ENCODE measurements at places on chromosomes 12 and 14.

- peak; percentile 4 for DNase-seq
These were observed 337.5 kb downstream of the FLRT2 start for GRCh38 chr14:85867450-85867849.

DNA sequence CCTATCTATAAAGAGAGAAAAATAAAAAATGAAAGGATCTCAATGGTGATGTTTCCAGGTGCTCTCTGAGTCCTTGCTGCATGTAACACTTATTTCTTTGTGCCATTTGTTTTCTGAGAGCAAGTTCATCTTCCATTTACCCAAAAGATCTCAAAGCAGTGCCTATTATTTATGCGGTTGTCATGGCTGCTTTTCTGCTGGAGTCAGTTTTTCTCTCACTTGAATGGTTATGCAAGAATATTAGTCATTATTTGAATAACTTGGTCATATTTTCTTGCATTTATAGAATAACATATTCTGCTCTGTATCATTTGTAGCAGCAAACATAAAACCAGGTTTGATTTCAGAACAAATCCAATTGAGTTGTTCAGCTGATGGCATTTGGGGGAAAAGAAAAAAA is 141.8 kb upstream of the G2E3 start:
- no peak for DNase-seq

GRCh38 chr12:67893022-67893580 is 96.1 kb upstream of the IFNG-AS1 start:
- no peak for DNase-seq

DNA sequence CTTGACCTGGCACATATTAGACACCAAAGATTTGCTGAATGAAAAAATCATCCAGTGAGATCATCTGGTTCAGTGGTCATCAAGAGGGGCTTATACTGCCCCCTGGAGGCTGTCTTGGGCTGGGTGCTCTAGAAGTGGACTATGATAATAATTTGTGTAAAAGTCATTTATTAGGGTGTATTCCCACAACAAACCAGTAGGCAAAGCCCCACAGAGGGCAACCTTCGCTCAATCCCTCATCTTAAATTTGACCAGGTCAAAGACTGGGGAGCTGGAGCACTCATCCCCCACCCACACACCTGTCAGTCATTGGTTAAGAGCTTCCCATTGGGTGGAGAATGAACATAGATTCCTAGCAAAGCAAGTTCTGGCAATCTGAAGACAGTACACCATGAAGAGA is 20.0 kb upstream of the FICD start:
- peak; percentile 38 for DNase-seq

DNA sequence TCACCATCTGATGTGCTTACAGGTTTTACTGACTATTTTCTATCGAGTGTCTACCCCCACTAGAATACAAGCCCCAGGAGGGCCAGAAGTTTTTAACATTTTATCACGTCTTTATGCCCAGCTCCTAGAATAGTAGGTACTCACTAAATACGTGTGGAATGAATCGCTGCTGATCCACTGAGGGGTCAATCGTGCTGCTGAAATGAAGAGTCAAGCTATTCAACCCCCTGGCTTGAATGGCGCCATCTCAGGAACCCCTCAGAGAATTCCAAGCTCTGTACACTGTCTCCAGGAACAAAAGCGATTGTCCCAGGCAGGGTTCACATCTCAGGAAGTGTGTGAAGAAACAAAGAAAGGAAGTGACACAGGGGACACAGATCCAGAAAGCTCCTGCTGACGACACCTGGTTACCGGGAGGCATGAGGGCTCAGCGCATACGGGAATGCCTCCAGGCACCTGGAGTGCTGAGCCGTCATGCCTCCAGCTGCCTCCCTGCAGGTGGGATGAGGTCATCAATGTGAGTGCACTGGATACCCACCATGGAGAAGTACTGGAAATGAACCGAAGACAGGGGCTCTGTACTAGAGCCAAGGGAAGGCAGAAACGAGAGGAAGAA is 45.6 kb downstream of the PITPNM2 start:
- DNase-seq: no peak

DNA sequence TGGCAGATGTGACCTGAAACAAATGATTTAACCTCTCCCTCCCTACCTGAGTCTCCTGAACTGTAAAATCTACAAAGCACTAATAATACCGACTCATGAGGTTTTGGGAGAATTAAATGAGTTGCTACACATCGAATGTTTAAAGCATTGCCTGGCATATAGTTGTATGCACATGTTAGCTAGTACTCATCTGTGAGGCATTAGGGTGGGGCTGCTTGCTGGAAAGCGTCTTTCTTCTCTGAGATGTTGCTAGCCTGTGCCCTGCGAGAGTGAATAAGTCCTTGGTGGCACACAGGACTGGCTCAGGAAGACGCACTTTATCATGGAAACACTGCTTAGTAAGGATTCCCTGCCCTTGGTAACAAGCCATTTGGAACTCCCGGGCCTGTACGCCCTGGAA is 6.1 kb downstream of the RAPGEF3 start:
- DNase-seq: no peak

- no peak for DNase-seq
These were observed 157.0 kb upstream of the CPNE8 start for GRCh38 chr12:39062266-39062996.

DNA sequence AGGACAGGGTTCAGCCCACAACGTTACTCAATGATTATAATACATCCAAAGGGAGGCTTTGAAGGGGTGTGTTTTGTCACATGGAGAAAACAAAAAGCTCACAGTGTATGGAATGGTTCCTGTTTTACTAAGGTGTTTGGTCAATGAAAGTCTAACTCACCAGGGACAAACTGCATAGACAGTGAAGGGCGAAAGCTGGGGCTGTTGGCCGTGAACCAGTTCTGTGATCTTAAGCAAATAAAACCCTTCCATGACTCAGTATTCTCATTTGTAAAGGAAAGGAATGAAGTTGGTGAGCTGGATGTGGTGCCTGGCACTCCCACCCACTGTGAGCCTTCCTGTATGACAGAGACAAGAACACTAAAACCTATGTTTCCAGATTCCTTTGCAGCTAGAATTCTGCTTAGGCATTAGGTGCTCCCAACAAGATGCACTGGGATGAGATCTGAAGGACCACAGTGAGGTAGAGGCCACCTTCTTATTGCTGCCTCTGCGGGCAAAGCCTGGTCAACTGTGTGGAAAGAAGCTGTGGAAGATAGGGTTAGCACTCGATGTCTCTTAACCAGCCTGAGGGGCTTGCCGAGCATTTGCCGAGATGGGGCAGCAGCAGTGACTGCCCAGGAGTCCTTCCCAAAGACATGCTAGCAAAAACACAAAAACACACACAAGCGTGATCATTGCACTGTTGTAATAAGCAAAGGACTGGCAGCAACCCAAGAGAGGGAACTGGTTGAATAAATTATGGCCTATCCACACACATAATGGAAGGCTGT is 48.5 kb downstream of the VCPKMT start:
- no peak for DNase-seq

DNA sequence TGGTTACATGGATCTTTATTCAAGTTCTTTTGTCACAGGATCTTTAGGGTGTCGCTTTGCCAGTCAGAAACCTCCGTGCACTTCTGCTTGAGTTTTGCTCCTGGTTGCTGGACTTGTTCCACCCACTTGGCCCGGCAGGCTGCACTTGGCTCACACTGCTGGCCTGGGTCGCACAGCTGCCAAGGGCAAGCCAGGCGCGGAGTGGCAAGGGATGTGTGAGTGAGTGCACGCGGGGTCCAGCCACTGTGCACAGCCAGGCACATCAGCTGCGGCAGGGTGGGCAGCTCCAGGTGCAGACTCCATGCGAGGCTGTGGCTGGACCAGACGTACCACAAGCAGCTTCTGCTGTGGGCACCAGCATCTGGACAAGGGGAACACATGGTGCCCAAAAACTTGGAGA is 76.6 kb downstream of the DERA start:
- DNase-seq: no peak

DNA sequence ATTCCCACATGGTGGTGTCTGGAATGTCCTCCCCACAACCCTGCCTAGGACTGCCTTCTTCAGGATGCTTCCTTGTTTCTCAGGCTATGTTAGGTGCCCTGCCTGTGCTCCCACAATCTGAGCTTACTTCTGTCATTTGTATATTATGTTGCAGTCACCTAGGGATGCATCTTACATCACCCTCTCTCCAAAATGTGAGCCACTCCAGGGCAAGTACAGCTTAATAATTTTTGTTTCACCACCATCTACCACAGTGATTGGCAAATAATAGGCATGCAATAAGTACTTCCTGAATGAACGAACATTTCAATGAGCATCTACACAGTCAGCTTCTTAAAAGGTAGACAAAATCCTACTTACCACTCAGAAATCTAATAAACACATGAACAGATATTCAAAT is 37.6 kb downstream of the ZFYVE26 start:
- no peak for DNase-seq

GRCh38 chr14:77804592-77804991 is 4.7 kb downstream of the ADCK1 start:
- DNase-seq: peak; percentile 64

DNA sequence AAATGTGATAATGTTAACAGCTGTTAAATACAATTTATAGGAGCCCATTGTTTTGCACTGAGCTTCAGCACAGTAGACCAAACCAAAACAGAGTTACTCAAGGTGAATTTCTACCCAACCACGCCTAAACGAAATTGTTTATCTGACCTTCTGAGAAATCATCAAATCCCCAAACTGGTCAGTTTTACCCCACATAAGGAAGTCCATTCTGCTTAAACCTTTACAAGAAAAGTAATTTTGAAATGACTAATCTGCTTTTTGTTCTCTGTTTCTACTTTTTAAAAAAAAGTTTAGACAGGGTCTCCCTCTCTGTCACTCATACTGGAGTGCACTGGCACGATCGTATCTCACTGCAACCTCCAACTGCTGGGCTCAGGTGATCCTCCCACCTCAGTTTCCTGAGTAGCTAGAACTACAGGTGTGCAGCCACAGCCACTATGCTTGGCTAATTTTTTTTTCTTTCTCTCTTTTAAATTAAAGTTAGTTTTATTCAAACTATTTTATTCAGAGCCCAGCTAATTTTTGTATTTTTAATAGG is 1.4 kb upstream of the RNF10 start:
- DNase-seq: no peak

GRCh38 chr14:103281496-103282231 is 52.4 kb upstream of the EIF5 start:
- DNase-seq: no peak

- DNase-seq: no peak
These were observed 155.9 kb downstream of the SLC41A2 start for GRCh38 chr12:104802208-104802607.

DNA sequence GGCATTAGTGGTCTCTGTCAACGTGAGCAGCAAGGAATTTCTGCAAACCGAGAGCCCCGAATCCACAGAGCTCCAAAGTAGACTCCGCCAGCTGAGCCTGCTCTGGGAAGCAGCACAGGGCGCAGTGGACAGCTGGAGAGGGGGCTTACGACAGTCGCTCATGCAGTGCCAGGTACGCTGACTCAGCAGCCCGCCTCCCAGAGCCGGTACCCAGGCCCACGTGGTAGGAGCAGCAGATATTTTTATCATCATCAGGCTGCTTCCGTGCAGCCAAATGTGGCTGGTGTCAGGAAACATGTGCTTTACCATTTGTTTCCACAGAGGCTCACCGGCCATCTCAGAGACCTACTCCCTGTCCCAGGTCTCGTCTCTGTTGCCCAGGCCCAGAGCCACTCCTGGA is 73.7 kb downstream of the ESR2 start:
- DNase-seq: no peak

GRCh38 chr12:86727160-86727559 is 471.0 kb upstream of the MGAT4C start:
- no peak for DNase-seq

GRCh38 chr14:73576391-73576790 is 7.4 kb downstream of the ACOT2 start:
- no peak for DNase-seq

- no peak for DNase-seq
These were observed 30.9 kb upstream of the MDM2 start for GRCh38 chr12:68776976-68777610.

GRCh38 chr12:8590842-8591545 is 21.7 kb downstream of the AICDA start:
- DNase-seq: no peak

DNA sequence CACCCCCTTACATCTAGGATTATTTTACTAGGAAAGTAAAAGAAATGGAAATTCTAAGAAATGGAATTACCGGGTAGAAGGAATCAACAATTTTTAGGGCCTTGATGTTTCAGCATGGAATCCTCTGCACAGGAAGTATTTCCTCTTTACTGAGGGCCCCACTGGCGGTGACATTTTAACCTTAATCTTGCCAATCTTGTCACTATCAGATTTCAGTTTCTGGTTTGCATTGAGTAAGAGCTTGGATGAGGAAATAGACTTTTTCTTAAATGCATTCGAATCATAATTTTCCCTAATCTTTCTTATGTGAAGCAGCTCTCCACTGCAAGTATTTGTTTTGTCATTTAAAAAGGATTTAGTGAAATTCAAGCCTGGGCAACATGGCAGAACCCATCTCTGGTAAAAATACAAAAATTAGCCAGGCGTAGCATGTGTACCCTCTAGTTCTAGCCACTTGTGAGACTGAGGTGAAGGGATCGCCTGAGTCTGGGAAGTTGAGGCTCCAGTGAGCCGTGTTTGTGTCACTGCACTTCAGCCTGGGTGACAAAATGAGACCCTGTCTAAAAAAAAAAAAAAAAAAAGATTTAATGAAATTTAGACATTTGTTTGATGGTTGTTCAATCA is 40.7 kb downstream of the TPCN1 start:
- peak; percentile 79 for DNase-seq

Measured in activated naive CD4-positive, alpha-beta T cell treated with anti-CD3 and anti-CD28 coated beads for 36 hours (primary cell).